ENCODE measurements at places on chromosomes 2 and 18.

- DNase-seq, result no peak
Observed at GRCh38 chr18:23870676-23871380, 143.7 kb upstream of the TTC39C start.

GRCh38 chr18:9137168-9138066 lies 836 bp downstream of the ANKRD12 start:
- DNase-seq, result no peak

DNA sequence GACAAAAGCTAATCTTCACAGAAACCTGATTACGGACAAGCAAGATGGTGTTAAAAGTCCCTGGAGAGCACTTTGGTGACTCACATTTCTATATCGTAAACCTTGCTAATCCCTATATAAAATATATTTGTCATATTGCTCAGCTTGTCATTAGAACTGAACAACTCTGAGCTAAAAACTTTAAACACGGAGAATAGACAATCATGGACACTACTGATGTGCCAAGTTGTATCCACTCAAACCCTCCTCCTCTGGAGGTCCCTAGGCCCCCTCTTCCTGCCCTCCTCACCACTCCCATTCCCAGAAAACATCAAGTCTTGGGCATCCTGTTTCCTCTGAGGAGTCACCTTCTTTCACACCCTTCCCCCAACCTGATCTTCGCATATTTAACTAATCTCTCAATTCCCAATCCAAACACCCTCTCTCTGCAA lies 138.7 kb upstream of the PID1 start:
- no peak for DNase-seq

- no peak for DNase-seq
Observed at GRCh38 chr2:38581193-38582147, 21.3 kb downstream of the HNRNPLL start.
